ENCODE measurements at places on chromosomes 2 and 18.

- no peak for DNase-seq
Measured at GRCh38 chr2:41194230-41194629, 742.3 kb upstream of the SLC8A1 start.

- DNase-seq, result no peak
Measured at GRCh38 chr2:59816075-59816474, 737.4 kb downstream of the BCL11A start.

DNA sequence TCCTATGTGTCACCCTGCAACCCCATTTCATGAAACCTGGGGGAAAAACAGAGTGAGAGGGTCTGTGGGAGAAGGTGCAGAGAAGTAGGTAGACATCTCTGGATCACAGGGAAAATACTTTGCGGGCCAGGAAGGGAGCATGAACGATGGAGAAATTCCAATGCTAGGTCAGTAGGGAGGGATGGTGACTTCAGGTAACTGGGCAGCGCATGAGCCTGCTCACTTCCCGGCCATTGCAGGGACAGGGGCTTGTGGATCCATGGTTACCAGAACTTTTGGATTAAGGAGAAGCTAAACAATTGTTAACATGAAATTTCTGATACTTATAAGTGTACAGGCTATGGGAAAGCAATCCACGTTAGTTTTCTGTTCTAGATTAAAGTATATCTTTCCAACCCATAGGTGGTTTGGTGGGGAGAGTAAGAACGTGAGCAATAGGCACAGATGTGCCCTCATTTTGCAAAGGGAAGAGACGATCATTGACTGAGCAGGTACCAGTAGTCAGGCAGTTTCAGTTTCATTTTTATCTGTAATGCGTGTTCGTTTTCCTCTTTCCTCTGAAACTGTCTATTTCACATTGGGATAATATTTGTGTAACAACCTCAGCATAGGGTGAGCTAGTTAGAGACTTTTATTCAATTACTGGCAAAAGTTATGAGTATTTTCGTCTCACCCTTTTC is 65.0 kb downstream of the NYAP2 start:
- no peak for DNase-seq

GRCh38 chr2:196487417-196487816 is 152.1 kb upstream of the CCDC150 start:
- no peak for DNase-seq

GRCh38 chr2:26905341-26906198 is 57.6 kb downstream of the DPYSL5 start:
- no peak for DNase-seq

DNA sequence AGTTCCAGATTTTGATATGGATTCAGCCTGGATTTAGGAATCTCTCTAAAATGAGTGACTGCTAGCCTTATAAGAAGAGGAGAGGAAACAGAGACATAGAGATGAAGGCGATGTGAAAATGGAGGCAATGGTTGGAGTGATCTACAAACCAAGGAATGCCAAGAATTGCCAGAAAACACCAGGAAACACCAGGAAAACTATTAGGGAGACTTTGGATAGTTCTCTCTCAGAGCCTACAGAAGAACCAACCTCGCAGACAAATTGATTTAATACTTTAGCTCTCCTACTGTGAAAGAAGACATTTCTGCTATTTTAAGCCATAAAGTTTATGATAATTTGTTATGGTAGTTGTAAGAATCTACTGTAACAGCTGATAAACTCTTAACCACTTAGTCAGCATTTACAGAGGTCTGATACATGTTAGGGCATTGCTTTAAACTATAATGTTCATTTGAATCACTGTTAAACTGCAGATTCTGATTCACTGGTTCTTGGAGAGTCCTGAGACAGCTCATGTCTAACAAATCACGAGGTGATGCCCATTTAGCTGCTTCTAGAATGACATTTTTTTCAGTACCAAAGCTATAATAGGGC is 1702.6 kb upstream of the LRRTM1 start:
- no peak for DNase-seq

DNA sequence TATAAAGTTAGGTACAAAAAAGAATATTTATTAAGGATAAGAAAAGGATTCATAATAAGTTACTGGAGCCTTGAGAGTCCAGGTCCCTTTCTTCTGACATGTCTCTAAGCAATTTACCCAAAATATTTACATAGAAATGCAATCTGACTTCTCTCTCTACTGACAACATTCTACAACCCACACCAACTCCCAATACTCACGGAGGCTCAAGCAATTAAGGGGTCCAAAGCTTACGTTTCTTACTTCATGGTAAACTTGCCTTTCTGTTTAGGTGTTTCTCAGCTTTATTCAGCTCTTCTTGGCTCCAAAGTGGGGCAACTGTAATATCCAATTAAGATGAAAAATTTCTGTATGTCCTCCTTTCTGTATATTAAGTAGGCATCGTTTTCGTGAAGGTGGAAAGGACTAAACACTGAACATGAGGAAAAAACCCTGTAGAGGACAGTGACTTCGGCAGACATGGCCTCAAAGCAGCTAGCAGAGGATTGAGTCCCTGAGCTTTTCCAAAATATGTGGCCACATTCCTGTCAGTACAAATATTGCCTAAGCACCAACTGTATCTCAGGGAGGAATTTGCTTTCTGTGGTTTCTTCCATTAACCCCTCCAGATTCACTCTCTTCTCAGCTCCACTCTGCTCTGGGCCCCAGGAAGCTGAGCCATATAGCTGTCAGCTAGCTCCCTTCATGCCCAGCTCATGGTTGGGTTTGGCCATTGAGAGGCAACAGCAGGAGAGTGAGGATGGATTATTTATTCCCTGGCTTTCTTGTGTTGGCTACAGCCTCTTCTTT is 67.9 kb upstream of the GLS start:
- no peak for DNase-seq
